ENCODE measurements at places on chromosomes 7 and 10.

DNA sequence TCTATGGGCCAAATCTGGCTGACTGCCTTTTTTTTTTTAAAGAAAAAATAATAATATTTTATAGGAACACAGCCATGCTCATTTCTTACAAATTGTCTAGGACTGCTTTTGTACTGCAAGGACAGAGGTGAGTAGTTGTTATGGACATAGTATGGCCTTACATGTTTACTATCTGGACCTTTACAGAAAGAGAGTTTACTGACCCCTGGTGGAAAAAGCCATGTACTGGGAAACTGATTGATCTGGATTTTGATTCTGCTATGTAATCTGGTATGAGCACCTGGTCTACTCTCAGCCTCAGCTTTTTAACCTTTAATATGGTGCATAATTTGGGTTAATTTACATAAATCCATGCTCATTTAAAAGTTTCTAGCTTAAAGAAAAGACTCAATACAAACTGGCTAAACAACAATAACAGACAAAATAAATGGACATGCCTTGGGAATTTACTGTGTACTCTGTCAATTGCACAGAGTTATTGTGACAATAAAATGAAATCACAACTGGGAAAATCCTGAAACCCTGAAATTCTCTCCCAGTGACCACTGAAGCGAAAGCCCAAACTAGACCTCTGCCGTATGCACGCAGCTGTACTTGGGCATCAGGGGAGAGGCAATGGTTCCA, 260.7 kb downstream of the BMPER start:
- no peak for DNase-seq

- no peak for DNase-seq
These were observed 153.7 kb upstream of the NPVF start for GRCh38 chr7:25381818-25382589.

DNA sequence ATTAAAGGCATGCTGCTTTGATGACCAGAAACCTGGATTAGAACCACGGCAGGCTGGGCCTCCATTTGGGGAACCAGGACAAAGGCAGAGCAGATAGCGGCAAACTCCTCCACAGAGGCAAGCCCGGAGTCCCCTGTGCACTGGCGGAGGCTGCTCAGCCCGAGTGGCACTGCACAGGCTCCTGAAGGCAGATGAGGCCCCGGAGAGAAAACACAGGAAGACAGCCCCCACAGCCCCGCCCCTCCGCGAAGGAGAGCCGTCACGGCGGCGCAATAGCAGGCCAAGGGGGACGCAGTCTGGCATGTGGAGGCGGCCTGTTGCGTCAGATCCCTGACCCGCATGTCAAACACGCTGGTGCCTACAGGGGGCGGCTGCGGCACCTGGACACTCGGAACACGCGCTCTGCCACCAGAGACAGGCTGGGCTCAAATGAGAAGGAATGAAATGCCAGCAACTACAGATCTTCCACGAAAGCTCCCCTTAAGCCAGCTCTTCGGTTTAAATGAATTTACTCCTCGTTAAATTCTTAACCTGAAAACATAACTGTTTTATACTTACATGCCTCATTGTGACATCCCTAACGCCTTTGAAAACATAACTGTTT, 128.5 kb downstream of the MAD1L1 start:
- DNase-seq = peak; percentile 63

DNA sequence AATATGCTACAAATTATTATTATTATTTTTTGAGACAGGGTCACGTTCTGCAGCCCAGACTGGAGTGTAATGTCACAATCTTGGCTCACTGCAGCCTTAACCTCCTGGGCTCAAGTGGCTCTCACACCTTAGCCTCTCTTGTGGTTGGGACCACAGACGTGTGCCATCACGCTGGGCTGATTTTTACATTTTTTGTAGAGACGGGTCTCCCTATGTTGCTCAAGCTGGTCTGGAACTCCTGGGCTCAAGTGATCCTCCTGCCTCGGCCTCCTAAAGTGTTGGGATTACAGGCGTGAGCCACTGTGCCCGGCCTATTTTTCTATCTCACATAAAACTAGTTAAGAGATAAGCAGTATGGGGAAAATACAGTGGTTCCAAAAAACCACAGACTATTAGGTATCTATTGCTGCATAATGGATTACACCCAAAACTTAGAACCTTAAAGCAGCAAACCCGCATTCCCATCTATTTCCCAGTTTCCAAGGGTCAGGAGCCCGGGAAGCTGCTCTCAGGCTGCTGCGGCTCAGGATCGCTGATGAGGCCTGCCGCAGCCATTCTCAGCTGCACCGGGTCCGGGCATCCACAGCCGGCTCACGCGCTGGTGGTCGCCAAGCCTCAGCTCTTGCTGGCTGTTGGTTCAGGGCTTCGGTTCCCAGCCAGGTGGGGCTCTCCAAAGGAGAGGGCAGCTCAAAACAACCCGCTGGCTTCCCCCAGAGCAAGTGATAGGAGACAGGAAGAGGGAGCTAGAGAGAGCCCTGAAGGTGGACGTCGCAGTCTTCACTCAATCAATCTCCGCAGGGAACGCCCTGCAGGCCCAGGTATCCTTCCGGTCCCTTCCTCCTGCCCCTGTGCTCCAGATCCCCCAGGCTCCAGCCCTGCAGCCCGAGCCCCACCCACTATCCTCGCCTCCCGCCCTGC, 128.2 kb downstream of the UBE2H start:
- peak; percentile 48 for DNase-seq

DNA sequence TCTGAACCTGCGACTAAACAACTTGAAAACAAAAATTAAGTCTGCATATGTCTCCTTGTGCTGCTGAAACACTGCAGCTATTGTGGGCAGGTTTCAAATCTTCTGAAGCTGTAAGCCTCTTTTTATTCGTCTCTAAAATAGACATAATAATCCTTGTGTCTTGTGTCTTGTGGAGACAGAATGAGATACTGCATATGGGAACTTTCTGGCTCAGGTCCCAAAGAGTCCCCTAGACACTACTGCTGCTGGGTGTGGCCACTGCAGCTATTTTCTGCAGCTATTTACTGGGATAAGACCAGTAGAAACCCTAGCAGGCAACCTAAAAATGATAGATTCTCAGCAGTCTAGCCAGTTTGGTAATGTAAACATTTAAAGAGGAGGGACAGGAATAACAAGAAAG, 252.0 kb downstream of the ELMO1 start:
- no peak for DNase-seq

DNA sequence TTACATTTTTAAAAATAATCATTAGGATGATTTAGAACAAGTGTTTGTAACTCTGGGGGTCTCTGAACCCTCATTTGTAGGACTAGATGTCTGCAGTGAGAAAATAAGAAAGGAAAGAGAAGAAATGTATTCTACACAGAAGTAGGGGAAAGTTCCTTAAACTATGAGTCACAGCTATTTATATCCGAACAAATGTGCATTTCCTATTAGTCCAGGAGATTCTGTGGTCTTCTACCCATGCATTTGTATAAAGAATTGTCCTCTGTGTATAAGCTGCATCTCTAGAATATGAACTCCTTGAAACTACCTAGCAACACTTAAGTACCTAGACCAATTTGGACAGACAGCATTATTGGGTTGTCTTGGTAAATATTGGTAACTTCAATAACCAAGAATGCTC, 15.9 kb upstream of the CD36 start:
- no peak for DNase-seq

- no peak for DNase-seq
These were observed 336.8 kb downstream of the TFEC start for GRCh38 chr7:115693779-115694178.

GRCh38 chr7:29105752-29106668, 40.3 kb downstream of the CPVL start:
- DNase-seq = no peak

- no peak for DNase-seq
These were observed 164.0 kb downstream of the SLC25A13 start for GRCh38 chr7:96157856-96158255.
